ENCODE measurements at places on chromosomes 11 and 22.

GRCh38 chr11:59266491-59266890 is 53.8 kb upstream of the MPEG1 start:
- no peak for DNase-seq

- DNase-seq = no peak
These were observed 13.0 kb upstream of the OR6A2 start for GRCh38 chr11:6812390-6813005.

- no peak for DNase-seq
These were observed 146.2 kb upstream of the SYN3 start for GRCh38 chr22:33204408-33204807.

DNA sequence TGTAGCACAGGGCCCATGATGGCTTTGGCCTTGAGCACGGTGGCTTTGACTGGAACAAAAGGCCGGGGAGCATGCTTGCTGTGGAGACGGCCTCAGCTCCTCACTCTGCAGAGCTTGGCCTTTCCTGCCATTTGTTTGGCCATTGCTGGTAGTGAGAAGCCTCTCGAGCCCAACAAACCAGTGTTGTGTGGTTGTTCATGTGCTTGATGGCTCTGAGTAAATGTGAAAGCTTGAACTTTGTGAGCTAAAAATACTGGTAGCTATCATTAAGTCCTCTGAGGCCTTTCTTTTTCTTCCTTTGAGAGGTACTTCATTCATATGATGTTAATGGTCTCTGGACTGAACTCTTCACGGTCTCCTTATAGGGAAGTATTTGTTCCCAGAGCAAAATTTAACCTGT is 39.6 kb downstream of the NAT10 start:
- DNase-seq = no peak

- no peak for DNase-seq
These were observed 381.9 kb downstream of the LARGE1 start for GRCh38 chr22:33538277-33538885.

DNA sequence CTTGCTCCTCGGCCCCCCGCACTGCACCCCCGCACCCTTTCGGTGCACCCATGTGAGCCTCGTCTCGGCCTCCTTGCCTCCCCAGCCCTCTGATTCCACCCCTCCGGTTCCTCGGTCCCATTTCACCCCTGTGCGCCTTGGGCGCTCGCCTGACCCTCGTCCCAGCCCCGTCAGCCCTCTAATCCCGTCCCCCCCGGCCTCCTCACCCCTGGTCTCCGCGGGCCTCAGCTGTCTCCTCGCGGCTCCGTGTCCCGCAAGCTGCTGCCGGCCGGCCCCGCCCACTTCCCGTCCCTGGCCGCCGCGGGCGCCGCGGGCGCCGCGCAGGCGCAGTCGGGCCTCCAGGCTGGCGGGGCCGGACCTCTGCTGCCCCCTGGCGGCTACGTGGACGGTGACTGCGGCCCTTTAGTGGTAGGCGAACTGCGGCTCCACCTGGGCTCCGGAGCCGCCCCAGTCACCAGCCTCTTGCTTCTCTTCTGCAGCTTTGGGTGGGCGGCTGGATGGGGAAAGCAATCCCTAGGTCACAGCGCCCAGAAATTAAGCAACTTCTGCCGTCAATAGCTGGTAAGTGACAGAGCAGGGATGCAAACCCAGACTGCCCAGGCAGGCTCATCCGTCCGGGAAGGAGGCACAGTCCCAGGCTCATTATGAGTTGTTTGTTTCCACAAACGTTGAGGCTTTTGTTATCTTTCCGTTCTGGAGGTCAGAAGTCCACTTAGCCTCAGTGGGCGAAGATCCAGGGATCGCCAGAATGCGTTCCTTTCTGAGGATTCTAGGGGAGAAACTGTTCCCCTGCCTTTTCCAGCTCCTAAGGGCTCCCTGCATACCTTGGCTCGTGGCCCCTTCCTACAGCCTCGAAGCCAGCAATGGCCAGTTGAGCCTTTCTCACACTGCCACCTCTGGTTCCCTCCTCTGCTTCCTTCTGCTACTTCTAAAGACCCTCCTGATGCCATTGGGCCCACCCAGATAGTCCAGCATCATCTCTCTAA is at the start of gene PPM1F:
Gene PPM1F (minus strand): TSS at position 263 of the 986 bp plus-strand sequence. CDS start 6,800 bp downstream, outside the sequence.
- DNase-seq = peak; percentile 86

DNA sequence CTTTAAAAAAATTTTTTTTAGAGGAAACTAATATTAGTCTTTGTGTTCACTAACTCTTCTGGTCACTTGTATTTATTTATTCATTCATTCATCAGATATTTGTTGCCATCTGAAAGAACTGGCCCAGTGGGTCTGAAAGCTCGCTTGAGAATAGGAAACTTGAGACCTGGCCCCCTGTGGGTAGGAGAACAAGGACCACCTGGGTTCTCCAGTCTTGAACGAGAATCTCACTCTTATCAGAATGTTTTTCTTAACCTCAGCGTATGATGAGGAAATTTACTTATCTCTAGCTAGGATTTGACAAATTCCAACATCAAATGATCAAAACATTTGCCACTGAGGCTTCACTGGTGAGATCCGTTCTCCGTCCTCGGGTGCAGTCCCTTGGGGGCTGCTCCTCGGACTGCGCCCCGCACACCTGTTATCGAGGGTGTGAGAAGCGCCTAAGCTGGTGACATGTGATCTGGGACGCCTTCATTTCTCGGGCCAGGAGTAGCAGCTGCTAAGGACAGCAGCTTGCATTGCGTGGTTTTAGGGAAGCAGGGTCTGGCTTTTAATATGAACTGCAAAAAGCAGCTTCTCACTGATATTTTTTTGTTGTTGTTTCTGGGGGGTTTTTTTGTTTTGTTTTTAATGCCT is 6.3 kb downstream of the C22orf31 start:
- DNase-seq = no peak

GRCh38 chr11:119607726-119608125 is 121.3 kb downstream of the NECTIN1 start:
- no peak for DNase-seq

DNA sequence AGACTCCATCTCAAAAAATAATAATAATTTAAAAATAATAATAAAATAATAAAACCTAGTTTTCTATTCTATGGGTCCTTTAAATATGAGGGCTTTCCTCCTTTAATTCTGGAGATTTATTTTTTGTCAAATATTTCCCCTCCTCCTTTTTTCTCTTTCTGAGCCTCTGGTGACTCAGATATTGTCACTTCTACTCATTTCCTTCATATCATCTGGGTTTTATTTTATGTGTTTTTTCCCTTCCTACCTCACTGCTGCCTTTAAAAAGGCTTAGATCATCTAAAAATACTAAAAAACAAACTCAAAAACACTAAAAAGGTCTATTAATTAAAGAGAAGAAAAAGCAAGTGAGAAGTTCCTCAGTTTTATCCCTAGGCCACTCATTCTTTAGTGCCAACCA is 138.9 kb downstream of the SPON1 start:
- DNase-seq = no peak

DNA sequence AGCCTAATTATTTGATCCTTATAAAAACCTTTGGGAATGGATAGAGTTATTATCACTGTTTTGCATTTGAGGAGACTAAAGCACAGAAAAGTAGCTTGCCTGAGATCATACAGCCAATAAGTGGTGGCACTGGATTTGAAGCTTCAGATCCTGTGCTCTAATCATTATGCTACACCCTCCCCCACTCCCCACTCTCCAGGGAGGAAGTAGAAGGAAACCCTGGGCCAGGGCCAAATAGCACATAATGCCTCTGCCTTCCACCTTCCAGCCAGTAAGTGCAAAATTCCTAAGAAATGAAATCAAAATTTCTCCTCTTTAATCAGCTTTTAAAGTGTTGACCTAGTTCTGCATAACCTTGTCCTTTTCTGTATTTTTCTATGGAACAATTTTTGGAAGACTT is 61.6 kb downstream of the SIK2 start:
- no peak for DNase-seq

DNA sequence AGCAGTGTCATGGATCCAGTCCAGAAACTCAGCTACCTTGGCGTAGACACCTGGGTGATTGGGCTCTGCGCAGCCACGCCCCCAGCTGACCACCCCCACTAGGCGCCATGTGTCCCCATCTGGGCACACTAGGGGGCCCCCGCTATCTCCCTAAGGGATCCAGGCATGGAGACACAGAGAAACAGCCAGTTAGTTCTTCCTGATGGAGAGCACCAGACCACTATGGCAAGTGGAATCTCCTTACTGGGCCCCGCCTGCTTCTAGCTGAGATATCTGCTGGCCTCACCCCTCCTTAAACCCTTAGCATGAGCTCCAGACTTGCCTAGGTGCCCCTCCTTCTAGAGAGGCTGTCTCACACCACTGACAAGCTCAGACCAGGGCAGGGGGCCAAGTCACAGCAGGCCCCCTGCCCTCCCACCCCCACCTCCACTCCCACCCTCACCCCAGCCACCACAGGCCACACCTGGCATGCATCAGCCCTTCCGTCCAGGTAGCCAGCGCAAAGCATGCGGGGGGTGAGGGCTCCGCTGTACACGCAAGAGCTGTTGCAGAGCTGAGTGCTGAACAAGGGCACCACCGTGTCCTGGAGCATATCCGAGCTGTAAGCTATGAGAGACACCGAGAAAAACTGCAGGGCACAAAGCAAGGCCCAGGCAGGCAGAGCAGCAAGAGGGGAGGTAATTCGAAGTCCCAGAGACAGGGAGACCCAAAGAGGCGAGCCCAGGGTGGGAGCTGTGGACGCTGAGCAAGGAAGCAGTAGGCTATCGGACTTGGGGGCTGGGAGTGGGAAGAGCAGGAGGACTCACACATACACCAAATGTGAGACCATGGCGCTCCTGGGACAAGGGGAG is 16.1 kb downstream of the TMPRSS5 start:
- no peak for DNase-seq

Data from stimulated activated CD8-positive, alpha-beta memory T cell treated with anti-CD3 and anti-CD28 coated beads, Interleukin-2, amount 100 ng/mL, for 1 hour (primary cell).